ENCODE measurements at places on chromosomes 5 and 9.

DNA sequence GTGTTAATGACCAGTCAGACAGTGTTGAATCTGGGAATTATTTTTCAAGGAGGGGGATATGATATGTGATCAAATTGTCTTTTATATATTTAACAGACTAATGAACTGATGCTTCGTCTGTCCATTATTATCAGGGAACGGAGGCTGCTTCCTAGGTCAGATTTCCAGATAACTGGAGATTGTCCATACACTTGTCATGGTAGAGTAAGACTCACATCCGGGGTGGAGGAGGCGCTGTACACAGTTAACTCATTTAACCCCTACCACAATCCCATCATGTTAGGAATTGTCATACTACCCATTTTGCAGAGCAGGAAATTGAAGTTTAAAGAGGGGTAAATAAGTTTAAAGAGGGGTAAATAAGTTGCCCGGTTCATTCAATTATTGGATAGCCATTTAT, 55.9 kb downstream of the ARHGAP26 start:
- no peak for DNase-seq

DNA sequence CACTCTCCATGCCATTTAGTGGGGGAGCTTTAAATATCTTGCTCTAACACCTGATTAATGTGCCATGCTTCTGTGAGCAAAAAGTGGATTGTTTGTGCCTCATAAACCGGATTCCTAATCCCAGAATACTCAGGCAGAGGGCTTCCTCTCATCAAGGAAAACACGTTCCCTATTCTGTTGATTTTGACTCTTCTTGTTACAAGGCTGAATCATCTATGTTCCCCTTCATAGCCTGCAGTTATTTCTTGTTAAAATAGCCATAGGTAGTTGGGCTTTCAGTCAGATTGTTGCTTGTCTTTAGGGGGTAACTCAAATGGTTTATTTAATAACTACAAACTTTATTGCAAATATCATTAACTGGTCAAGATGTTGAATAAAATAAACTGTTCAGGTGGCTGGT, 26.6 kb downstream of the ROPN1L start:
- DNase-seq = no peak

DNA sequence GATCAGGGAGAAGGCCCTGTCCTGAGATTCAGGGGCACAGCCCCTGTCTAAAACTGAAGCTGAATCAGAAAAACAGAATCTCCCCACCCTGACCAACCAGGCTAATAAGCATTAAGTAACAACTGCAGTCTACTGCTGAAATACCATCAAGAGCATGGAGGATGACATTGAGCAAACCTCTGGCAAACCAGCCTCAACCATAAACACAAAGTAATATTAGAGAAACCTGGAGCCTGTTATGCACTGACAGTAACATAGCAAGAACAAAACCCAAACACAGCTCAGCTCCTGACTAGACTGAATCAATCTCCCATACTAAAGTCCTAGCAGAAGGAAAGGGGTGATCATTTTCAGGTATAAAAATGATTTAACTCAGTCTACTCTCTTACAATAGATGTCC, 24.8 kb upstream of the CCL21 start:
- DNase-seq = no peak

DNA sequence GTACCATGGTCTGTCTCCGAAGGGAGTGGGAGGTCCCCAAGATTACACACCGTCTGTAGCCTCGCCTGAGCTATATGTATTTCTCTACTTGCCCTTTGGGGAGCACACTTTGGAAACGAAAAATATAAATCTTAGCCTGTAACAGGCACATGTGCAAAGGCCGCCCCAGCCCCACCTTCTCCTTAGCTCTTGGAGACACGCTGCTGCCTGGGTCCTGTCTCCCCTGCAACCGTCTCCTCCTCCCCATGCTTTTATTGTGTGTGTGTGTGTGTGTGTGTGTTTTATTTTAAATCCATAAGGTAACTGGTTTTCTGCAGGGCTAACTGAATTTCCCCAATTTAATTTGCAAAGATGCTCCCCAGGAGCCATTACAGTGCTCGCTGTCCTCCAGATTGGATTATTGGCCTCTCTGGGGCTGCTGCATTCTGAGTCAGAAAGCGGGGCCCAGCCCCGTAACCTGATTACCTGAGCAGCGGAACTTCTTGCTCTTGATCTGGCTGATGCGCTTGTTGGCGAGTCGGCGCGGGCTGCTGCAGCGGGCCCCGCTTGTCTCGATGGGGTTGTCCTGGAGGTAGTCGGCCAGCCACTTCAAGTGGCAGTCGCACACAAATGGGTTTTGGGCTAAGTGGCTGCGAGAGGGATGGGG, 193.3 kb upstream of the PANK3 start:
- DNase-seq = peak; percentile 40

- no peak for DNase-seq
Observed at GRCh38 chr5:133936651-133937015, 31.8 kb downstream of the C5orf15 start.

All from fibroblast of skin of abdomen (primary cell).